ENCODE measurements at places on chromosomes 4 and X.

DNA sequence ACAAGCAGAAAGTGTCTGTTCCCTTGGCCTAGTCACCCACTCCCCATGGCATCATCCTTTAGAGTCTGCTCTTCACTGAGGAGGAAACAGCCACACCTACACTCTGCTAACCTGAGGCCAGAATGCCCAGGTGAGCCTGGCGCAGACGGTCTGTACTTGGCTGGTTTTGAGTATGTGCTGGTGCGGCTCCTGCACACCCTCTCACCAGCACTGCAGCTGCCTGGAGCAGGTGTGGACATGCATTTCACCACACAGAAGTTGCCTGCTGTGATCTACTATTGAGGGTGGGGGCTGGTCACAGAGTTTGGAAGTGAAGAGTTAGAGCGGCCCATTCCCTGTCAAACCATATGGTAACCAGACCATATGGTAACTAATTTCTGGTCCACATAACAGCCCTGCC lies 39.5 kb downstream of the KANTR start:
- no peak for DNase-seq

DNA sequence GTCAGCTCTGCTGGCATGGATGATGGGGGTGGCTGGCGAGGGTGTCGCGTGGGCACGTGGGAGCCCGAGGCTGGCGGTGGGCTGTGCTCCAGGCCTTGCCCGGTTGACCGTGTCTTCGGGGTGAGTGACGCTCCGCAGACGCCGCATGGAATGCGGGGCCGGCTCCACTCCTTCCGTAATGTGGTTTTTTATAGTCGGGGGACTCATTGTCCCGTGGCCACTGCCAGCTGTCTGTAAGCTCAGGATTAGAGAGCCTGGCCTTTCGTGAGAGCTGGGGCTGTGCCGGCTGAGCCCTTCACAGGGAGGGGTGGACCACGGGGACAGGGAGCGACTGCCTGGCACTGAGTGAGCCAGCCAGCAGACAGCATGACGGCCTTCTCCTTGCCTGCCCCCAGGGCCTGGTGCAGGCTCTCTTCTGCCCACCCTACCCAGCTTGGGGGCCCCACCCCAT lies 20.4 kb downstream of the DOK7 start:
- DNase-seq, result no peak

DNA sequence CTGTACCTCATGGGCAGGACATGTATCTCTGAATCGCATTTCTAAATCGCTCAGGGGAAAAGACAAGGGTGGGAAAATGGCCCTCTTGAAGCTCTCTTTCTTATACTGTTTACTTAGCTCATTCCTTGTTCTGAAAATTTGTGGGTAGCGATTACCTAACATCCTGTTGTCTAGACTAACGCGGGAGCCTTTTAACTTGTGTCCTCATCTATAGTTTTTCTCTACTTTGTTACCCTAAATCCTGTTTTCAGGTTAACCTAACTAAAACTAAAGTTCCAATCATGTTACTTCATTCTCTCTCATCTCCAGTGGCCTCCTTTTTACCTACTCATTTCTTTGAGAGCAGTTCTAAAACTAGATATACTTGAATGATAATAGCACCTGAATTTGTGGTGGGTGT lies 45.0 kb downstream of the SNX25 start:
- no peak for DNase-seq

DNA sequence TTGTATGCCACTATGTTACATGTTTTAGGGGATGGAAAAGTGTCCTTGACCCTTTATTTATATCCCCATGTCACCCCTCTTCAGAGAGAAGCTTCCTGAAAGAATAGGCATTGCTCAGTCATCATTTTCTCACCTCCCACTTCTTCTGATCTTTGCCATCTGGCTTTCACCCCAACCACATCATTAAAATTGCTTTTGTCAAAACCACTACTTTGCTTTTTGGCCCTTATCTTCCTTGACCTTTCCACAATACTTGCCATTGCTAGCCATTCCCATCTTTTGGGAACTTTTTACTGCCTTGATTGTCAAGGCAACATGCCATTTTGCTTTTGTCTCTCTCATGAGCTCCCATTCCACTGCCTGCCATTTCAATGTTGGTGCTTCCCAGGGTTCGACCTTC lies 14.9 kb upstream of the FAM9B start:
- no peak for DNase-seq

- DNase-seq, result no peak
Measured at GRCh38 chr4:185019456-185020292, 1.4 kb downstream of the HELT start.

GRCh38 chr4:37604461-37604860 lies 81.7 kb downstream of the RELL1 start:
- DNase-seq, result no peak

DNA sequence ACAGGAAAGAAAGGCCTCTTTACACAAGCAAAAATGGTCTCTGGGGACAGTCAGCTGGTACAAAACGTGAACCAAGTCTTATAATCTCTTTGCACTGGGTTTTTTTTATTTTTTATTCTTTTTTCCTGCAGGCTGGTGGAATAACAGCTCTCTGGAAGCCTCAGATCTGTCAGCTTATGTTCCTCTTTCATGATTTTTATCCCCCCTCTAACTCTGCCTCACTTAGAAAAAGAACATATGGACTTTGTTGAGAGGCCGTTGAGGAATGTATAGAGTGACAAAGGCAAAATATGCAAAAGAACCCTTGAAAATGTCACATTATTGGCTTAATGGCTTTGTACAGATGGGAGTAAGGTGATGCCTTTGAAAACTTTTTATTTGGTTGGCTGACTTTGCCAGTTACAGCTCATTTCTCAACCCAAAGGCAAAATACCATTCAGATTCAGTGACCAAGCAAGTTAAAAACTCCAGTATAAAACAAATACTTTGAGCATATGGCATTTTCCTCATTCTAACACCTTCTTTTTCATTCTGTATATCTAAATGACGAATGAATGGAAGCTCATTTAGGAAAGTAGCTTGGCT lies 111.1 kb downstream of the RNF150 start:
- no peak for DNase-seq

GRCh38 chrX:41563876-41564275 lies 116.7 kb downstream of the NYX start:
- no peak for DNase-seq

DNA sequence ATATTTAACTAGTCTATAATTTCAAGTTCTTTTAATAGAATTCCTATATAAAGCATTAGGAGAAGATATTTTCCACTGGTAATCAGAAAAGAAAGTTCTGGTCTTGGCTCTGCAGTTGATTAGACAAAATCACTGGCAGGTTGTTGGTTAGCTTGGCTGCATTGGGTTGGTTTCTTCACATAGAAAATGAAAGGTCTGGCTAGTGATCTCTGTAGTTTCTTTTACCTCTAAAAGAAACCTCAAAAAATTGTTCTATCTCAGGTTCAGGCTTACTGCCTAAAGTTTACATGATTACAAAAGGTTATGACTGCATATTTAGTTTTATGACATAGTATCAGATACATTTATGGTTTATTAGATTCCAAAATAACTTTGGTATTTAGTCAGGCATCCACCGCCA lies 95.8 kb upstream of the NAP1L5 start:
- no peak for DNase-seq

DNA sequence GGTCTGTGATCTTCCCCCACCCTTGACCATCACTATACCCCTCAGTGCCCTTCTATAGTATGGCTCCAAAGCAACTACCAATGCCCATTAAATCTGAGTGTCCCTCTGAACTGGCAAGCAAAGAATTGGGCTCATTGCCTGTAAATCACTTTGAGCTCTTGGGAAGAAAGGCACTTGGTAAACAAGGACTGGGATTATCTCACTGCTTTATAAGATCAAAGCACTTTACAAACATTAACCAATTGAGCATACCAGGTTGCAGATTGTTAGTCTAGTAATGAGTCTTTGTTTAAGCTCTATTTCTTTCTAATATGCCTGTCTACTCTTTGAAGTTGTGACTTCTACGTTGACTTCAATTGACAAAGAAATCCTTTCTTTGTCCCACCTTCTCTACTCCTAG lies 34.1 kb downstream of the AREG start:
- DNase-seq, result no peak

DNA sequence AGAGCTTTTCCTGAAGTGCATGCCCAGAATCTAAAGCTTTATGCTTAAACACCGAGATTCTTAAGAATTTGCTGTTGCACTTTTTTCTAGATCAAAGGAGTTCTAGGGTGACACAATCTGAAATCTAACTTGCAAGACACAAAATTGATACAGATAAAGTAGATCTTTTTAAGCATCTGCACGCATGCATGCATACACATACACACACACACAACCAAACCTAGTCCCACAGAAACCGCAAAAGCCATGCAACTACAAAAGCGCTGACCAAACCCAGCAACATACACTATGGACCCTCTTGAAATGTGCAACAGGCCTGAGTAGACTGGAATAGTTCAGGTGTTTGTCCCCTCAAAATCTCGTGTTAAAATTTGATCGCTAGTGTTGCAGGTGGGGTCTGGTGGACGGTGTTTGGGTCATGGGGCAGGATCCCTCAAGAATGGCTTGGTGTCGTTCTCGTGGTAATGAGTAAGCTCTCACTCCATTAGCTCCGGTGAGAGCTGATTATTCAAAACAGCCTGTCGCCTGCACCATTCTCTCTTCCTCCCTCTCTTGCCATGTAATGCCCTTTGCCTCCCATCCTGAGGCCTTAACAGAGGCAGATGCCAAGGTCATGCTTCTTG lies 52.7 kb downstream of the IRF2 start:
- DNase-seq, result no peak

DNA sequence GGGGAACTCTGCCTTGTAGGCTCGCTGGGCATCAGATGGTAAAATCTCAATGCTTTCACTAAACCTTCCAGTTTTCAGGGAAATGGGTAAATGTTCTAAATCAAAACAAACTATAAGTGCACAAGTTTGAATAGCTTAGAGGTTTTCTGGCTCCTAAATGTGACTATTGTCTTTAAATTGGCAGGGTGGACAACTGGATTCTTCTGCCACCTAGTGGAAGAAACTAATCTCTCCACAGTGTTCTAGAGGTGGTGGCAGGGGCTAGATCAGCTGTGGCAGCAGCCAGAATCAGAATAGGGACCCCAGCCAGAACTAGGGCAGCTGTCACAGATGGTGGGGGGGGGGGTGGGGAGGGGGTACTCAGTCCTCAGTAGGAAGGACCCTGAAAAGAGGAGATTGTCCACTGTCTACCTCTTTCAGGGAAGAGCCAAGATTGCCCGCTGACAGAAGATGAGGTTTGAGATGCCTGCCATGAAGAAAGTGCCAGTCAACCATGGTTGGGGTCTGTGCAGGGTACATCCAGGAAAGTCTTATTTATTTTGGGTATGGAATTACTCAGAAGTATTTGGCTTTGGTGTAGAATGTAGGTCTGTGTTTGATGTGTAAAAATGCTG lies 201.4 kb downstream of the CCNG2 start:
- DNase-seq, result no peak

GRCh38 chr4:72631296-72631695 lies 62.3 kb upstream of the ADAMTS3 start:
- no peak for DNase-seq

DNA sequence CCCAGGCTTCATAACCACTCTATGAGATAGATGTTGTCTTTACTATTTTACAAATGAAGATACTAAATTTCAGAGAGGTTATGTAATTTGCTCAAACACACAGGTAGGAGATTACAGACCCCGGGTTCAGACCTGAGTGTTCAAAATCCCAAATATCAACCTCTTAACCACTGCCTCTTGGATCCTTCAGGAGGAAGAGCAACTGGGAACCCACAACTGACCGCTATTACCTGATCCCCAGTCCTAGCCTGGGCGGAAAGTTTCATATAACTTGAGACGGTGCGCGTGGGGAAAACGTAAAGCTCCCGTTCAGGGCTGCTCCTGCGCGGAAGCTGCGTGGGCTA lies 8.9 kb upstream of the PRDM8 start:
- DNase-seq, result no peak

DNA sequence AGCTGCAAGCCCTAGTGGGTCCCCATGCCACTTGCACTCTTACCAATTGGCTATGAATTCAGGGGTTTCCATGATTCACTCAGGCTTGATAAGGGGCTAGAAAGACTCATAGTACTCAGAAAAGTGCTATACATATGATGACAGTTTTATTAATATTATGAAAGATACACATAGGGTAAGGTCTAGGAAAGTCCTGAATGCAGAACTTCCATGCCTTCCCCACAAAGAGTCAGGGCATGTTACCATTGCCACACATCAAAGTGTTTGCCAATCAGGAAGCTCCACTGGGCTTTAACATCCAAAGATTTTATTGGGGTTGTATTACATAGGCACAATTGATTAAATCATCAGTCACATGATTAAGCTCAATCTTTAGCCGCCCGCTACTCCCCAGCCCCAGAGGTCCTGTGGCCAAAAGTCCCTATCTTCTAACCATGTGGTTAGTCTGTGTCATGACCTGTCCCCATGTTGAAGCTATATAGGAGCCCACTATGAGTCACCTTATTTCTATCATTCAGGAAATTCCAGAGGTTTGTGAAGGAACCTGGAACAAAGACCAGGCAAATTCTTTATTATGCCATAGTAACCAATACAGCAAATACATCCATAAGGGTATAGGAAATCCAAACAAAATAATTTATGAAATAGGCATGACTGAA lies 635.6 kb downstream of the STPG2 start:
- DNase-seq, result no peak

GRCh38 chrX:38817004-38817703 lies 15.9 kb downstream of the MID1IP1 start:
- DNase-seq, result no peak

DNA sequence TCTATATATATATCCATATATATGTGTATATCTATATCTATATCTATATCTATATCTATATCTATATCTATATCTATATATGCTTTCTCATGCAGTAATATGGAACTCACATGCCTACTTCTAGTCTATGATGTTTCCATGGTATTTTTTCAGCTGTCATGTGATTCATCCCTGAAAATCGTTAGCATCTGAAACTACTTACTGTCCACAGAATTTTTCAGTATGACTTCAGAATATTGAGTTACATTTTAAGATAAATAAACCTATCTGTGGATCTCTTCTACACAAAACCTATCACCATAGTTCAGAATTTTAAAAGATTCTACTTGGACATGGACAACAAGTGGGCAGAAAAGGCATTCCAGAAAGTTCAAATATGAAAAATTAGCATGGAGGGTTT lies 855.1 kb upstream of the INTU start:
- no peak for DNase-seq

DNA sequence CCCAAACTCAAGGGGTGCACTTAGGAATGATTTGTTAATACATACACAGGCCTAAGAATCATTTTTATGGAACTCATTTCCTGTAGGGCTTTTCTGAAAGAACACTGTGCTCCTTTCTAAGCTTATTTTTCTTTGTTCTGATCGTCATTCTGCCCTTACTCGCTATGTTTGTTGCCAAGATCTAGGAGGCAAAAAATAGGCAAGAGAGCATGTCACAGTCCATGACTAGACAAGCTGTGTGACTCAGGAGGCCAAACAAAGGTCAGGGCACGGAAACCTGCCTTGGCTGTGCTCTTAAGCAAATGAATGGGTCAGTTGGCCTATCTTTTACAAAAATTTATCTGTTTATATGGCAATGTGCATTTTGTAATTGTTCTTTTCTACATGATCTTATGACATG lies 42.5 kb upstream of the C1GALT1C1 start:
- no peak for DNase-seq

- no peak for DNase-seq
Measured at GRCh38 chr4:5785806-5786680, 75.0 kb downstream of the EVC start.

GRCh38 chr4:140789759-140790158 lies 33.6 kb upstream of the TBC1D9 start:
- DNase-seq, result no peak

- no peak for DNase-seq
Measured at GRCh38 chrX:39016556-39016955, 215.3 kb downstream of the MID1IP1 start.

- no peak for DNase-seq
Measured at GRCh38 chr4:89915937-89916336, 21.3 kb downstream of the MMRN1 start.

Data from stimulated activated CD4-positive, alpha-beta T cell treated with anti-CD3 and anti-CD28 coated beads, Interleukin-2, amount 100 ng/mL, for 4 hours (primary cell).